ENCODE measurements at places on chromosomes 13 and 19.

DNA sequence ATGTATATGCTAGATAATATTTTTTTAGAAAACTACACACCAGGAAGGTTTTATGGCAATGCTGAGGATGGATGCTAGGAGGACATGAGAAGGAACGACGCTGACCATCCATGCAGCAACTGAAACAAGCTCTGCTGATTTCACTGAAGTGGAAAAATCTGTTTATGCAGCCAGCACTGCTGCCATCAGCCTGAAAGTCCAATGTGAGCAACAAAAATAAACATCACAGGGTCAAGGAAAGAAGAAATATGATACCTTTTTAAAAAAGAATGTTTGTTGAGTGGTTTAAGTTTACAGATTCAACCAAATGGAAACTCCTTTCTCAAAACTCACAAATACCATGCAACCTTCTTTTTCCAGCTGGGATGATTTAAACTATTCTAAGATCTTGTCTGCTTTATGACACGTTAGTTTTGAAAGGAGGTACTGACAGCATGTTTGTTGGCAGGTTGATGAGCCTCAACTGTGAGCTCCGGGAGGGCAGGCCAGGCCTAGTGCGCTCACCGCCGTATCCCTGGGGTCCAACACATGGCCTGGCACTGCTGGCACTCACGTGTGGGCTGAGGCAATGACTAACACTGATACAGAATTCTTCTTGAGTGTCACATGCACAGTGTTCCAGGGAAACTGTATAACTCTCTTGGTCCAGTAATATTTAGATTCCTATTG is 46.8 kb downstream of the LATS2 start:
- DNase-seq: peak; percentile 21

- no peak for DNase-seq
Measured at GRCh38 chr13:46535825-46536224, 17.1 kb upstream of the LRCH1 start.

GRCh38 chr13:22141716-22142115 is 470.8 kb downstream of the FGF9 start:
- DNase-seq: no peak

- no peak for DNase-seq
Measured at GRCh38 chr19:4984438-4984990, 15.6 kb downstream of the KDM4B start.

DNA sequence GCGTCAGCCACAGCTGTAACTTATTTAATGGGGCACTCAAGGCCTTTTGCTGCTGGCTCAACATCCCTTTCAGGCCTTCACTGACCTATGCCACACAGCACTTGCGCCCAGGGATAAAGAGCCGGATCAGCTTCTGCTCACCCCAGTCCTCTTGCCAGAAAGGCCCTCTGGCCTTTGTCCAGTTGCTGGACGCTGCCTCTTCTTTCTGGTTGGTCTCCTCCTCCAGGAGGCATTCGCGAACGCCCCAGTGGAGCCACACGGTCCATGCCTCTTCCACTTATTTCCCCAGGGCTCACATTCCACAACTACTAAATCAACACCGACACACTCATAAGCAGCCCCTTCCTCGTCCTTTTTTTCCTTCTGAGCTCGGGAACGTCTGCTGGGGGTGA is 3.7 kb upstream of the ZNF329 start:
- no peak for DNase-seq
